ENCODE measurements at places on chromosomes 5 and 9. TPM values are rescaled to one million over a fixed set of nuclear protein-coding genes. Genes with fewer than 3 reads are reported as not detected.

DNA sequence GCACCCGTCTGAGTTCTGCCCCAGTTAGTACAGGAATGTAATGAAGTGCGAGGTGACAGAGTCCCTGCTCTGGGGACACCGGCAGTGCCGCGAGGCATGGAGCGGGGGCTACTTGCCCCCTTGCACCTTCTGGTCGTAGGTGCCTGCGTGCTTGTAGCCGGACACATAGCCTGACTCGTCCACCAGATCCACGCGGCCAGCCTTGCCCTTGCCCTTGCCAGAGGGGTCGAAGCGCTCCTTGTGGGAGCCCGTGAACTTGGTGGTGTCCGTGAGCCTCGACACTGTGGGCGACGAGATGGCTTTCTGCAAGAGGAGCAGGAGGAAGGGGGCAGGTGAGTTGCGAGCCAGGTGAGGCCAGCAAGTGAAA lies 28.2 kb downstream of the TPPP start:
- no peak for DNase-seq

GRCh38 chr5:10555277-10555684 lies 8.6 kb upstream of the ANKRD33B start:
- peak; percentile 71 for DNase-seq

DNA sequence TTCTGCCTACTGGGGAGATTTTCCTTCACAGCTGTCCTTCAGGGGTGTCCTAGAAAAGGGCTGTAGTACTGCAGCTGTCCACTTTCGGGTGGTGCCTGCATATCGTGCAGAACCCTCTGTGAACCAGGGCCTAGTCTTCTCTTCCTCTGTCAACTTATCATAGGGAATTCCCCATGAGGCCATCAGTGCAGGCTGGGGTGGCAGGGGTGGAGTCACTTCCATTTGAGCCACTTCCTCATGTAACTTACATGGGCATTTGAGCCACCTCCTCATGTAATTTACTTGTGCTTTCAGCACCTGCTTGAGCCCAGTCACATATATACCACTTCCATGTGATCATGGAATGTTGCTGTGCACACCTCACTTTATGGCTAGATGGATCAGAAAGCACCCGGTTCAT lies 742.0 kb upstream of the RGMB start:
- DNase-seq: no peak

- DNase-seq: peak; percentile 13
Observed at GRCh38 chr5:165457859-165458481, 1952.6 kb downstream of the MAT2B start.

GRCh38 chr5:98433673-98434072 lies 339.8 kb upstream of the RGMB start:
- DNase-seq: no peak

DNA sequence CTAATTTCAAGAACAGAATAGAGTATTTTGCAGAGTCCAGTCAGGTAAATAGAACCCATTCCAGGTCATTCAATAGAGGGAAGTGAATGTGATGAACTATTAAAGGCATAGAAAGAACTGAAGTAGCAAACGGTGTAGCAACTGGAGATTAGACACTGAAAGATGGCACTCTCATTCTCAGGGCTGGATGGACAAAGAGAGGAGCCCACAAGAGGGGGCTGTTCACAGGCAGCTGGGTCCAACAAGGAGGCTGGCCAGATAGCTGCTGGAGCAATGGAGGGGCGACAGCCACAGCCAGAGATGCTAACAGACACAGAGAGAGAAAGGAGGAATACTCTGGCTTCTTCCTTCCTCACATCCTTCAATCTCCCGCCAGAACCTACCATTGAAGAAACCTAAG lies 93.1 kb upstream of the SMARCA2 start:
- DNase-seq: no peak

DNA sequence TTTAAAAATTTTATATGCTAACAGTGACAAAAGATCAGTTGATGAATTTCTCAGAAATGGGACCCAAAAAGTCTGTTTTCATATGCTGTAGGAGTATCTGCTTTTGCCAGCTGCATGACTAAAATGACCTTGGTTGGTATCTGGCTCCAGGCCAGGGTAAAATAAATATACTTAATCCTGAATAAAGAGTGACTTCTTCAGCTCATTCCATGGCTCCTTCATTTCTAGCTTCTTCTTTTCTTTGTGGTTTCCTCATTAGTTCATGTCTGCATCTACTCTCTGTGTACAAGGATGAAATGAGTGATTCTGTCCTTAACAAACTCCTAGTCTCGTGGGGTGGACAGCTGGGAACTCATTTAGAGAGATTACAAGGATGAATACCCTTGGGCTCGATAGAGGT lies 36.0 kb downstream of the RCL1 start:
- no peak for DNase-seq

DNA sequence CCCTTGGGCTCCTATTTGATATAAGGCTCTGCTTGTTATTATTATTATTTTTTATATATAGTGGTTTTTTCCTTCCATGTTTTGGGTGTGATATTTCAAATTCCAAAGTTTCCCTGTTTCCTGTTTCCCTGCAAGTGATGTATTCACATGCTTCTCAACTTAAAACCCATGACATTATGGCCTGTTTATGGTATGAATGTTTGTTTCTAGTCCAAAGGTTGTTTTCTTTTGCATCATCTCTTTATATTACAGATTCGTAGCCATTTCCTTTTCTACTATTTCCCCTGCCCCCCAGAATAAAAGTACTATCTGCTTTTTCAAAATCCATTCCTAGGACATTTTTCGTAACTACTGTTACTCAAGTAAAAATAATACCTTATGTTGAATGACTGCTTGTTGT lies 7.5 kb downstream of the SEMA6A start:
- DNase-seq: no peak

- no peak for DNase-seq
Observed at GRCh38 chr5:161058781-161059180, 206.8 kb upstream of the ATP10B start.

DNA sequence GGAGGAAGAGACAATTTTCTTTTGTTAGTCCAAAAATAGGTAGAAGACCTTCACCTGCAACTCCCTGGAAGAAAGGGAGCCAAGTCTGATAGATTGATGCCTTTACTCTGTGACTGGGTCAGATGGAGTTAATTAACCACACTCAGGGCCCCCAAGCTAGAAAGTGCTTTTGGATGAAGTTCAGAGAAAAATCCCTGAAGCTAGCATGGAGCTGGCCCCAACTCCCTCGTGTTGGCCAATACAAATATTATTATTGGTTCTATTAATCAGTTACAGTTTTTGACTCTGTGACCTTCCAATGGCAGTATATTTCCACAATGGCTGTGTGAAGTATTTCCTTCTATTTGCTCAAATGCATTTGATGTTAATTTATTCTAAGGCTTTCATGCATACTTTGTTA lies 1753.5 kb downstream of the EFNA5 start:
- no peak for DNase-seq

GRCh38 chr5:168209244-168209995 lies 82.0 kb upstream of the WWC1 start:
- DNase-seq: no peak

GRCh38 chr5:81782811-81783210 lies 31.9 kb upstream of the SSBP2 start:
- DNase-seq: no peak

GRCh38 chr5:81188962-81189361 lies 44.2 kb upstream of the CKMT2 start:
- no peak for DNase-seq

- DNase-seq: no peak
Observed at GRCh38 chr9:104694218-104694617, at the start of gene OR13D1. Gene OR13D1 (plus strand): TSS chr9:104694518. CDS start chr9:104694518, 0 bp downstream.

GRCh38 chr9:90189306-90189705 lies 453.3 kb downstream of the DIRAS2 start:
- DNase-seq: no peak

DNA sequence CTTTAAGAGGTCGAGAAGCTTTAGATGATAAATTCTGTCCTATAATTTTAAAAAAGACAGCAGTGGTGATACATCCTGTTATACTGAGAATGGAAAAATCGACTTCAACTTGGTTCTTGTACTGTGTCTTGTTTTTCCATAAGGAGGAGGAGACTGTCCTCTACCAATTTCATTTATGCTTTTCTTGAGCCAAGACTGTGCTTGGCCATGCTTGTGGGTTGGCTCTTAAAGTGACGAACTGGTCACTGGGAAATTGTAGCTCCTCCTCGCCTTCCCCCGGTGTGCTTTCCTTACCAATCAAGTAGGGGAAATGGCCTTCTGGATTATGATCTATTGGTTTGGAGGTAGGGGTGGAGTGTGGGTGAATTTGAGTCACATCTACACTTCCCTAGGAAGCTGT lies 67.1 kb upstream of the HSPB3 start:
- no peak for DNase-seq

GRCh38 chr9:98922721-98923435 lies 20.8 kb upstream of the COL15A1 start:
- DNase-seq: no peak

GRCh38 chr5:93425096-93425495 lies 155.9 kb downstream of the NR2F1-AS1 start:
- no peak for DNase-seq

- DNase-seq: no peak
Observed at GRCh38 chr9:134758949-134759607, 117.5 kb downstream of the COL5A1 start.

DNA sequence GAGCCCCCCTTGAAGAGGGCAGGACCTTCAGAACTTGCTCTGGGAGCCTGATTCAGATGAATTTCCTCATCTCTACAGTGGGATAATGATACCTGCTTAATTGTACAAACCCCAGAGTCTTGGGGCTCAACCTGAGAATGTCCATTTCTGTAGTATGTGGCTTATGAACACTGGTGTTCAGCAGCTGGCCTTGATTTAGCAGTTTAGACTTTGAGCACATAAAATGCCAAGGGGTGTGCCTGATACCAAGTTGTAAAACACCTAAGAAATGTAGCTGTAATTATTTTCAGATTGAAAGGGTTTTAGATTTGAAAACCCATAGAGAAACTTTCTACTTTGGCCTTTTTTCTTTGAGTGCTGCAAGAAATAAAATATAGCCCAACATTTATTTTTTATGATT lies 44.9 kb downstream of the SFXN1 start:
- no peak for DNase-seq

Gene LCN12
- polyA plus RNA-seq: not detected

Gene NIPAL4
- polyA plus RNA-seq: 0.20 TPM

Gene MAP1B
- polyA plus RNA-seq: 56.3 TPM

Gene CSF1R
- 0.09 TPM for polyA plus RNA-seq

Gene FAM81B
- polyA plus RNA-seq: not detected

Gene SAXO1
- polyA plus RNA-seq: 0.01 TPM

Gene IL11RA
- polyA plus RNA-seq: 14.6 TPM

Gene MINAR2
- polyA plus RNA-seq: not detected

Gene HSPB3
- polyA plus RNA-seq: 0.67 TPM

Gene CDKN2A
- 29.7 TPM for polyA plus RNA-seq

Gene SLC6A18
- not detected for polyA plus RNA-seq

Gene CCDC107
- 11.8 TPM for polyA plus RNA-seq

Gene IL7R
- polyA plus RNA-seq: 36.5 TPM

Gene HSD17B4
- 135 TPM for polyA plus RNA-seq

Gene MEF2C
- polyA plus RNA-seq: 2.0 TPM

Data from AG04450 (cell line).